ENCODE measurements at places on chromosomes 7 and 10.

DNA sequence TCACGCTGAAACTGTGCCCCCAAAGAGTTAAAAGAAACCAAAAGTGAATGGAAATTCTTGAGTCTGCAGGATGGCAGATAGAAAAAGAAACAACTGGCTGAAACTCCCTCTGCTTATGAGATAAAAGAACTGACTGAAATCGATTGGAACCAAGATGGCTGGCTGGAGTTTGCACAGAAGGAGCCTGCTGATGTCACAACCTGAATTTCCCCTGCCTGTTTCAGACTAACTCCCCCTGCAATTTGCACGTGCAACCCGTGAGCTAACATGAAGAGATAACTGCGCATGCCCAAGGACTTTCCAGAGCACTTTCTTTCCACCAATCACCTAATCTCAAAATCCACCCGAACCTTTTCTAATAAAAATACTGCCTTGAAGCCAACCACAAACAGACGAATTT lies 435.5 kb downstream of the CALN1 start:
- no peak for DNase-seq

DNA sequence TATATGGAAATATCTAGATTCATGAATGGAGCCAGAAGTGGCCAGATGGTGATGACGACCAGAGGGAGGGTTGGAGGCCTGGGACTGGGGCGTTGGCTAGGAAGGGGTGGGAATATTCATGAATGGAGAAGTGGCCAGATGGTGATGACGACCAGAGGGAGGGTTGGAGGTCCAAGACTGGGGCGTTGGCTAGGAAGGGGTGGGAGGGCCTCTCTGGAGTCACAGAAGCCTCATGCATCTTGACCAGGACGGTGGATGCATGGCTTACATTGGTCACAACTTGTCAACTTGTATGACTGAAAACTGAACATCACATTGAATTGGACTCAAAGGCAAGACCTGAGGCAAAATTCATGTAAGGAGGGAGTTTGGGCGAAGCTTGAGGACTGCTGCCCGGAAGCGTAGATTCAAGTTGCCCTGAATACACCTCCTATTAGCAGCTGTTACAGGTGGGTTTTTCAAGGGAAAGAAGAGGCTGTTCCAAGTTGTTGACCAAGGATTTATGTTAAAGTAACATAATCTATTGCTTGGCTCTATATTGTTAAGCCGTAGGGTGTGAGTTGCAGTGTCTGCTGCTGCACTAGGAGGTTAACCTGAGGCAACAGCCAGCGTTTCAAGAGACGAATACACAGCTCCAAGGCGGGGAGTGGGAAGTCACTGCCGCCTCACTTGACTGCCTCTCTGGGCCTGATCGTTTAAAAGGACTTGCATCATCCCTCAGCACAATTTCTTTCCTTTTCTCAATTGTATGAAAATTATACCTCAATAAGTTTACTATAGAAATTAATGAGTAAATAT lies 55.1 kb upstream of the FAM20C start:
- no peak for DNase-seq

GRCh38 chr7:111758332-111758731 lies 196.0 kb upstream of the IMMP2L start:
- no peak for DNase-seq

- peak; percentile 58 for DNase-seq
These were observed 435.8 kb upstream of the MGMT start for GRCh38 chr10:129030996-129031843.

- no peak for DNase-seq
These were observed 155.2 kb upstream of the GNAI1 start for GRCh38 chr7:79979437-79979836.

DNA sequence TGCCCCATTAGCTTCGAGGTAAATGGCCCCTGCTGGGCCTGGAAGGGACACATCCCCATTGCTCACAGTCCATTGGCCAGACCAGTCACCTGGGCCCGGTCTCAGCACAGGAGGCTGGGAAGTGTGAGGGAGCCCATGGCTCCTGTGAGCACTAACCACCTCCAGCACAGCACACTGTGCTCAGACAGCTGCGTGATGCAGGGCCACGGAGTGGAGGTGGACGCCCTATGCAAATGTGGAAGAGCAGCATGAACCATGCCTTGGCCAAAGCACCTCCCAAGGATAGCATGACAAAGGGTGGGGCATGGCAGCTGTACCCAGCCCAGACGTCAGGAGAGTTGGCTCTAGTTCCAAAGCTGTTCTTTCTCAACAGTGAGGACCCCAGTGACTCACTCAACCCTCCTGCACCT lies 120.1 kb upstream of the ZMIZ1 start:
- DNase-seq, result no peak

GRCh38 chr10:52615756-52616394 lies 156.7 kb downstream of the MBL2 start:
- no peak for DNase-seq

- no peak for DNase-seq
These were observed 43.9 kb downstream of the GRK5 start for GRCh38 chr10:119251315-119251708.

DNA sequence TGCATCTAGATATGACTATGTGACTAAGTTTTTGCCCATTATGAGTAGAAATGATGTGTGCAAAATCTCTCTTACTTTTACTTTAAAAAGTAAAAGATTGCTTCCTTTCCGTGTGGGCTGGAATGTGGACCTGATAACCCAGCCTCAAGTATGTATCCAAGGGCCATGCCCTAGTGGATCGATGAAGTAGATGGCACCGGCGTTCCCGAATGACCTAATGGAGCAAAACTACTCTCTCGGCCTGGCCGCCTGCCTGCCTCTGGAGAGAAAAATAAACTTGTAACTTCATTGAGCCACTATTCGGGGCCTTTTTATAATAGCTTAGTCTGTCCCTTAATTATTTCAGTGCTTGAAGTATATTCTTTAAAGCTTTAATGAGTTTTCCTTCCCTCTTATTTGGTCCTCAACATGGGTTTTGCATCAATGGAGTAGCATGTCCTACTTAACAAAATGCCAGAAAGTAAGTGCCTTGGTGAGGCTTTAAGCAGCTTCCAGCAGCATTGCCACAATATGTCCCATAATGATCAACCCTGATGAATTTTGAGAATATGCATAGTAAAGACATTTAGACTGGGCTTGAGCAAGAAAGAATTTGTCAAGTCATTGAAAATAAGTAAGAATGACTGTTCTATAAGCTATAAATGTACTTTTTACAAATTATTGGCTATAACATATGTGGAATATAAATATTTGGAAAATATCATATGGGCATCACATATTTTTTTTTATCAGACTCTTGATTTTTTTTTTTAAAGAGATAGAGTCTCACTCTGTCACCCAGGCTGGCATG lies 61.4 kb downstream of the PLXDC2 start:
- DNase-seq, result no peak

DNA sequence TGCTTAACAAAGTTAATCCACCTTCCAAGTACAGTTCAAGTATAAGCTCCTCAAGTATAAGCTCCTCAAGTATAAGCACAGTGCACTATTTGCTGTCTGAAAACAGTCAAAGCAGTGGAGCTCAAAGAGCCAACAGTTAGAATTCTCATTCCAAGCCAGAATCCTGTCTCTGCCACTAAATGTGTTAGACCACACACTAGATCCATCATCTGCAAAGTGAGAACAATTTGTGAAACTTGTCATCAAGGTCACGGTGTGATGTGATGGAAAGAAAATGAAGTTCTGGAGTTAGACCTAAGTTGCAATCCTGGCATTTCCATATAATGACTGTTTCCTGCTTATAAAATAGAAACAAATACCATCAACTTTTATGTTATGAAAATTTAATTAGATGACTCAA lies 602.5 kb downstream of the TNS3 start:
- DNase-seq, result no peak

DNA sequence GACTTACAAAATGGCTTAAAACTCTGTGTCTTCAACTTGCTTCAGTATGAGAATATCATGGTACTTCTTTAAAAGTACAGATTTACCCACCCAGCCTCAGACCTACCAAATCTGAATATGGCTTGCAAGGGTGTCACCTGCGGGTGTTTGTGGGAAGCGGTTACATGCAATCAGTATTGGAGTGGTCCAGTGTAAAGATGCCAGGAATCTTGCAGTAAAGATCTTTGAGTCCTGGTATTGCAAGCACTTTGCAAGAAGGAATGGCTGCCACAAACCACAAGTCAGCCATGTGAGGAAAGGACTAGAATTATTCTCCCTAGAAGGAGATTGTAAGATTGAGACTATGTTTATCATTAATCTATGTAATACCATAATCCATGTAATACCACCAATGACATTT lies 115.1 kb downstream of the PON1 start:
- DNase-seq, result no peak

GRCh38 chr10:125273023-125273422 lies 112.7 kb upstream of the CTBP2 start:
- no peak for DNase-seq

DNA sequence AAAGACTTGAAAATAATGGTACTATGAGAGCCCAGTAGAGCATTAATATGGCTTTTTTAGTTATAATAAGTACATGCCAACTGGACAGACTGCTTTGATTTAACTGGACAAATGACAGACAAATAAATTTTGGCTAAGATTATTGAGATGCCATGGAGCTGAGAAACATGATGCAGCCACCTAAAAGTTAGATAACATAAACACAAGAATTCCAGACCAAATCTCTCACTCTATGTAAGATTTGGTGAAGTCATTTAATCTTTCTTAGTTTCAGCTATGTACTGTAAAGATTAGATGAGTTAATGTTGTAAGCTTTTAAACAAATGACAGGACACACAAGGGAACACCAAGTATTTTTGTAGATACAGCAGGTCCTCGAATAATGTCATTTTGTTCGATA lies 118.2 kb downstream of the CACNA2D1 start:
- DNase-seq, result no peak

DNA sequence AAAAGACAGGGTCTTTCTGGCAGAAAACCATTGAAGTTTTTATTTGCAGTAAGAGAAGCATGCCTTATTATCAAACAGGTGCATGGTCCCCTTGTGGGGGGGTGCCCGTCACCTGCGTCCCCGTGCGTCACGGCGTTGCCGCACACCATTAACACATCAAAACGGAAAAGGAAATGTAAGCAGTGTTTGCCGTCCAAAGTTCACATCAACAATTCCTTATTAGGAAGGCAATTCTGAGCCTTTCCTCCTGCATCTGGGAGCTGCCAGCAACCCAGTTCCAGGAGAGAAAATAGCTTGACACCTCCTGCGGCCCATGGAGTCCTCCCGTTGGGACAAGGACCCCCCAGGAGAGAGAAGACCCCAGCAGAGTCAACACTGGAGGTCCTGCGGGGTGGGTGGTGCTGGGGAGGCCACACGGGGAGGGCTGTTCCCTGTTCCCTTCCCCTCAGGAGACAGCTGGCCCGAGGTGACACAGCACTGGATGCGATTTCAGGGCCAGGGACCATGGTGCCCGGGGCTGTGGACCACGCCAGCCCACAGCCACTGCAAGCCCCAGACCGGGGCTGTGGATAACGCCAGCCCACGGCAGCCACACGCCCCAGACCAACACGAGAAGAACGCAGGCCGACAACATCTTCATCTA lies 39.5 kb downstream of the DIP2C start:
- DNase-seq, result peak; percentile 81

GRCh38 chr7:11478882-11479281 lies 353.1 kb downstream of the THSD7A start:
- DNase-seq, result no peak

DNA sequence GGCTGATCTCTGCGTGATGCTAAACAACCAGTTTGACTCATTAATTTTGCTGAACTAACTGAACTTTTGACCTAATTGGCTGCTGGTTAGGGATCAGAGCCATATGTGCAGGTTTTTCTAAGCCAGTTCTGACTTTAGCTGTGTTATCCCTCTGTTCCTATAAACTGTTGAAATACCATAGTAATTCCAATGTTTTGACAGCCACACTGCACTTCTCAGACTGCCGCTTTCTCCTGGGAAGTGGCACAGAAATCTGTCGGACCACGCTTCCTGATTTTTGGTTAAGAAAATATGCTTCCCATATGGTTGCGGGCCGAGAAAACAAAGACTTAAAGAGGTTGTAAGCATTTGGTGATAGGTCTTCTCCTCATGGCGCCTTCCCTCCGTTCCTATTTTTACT lies 42.3 kb downstream of the TBXAS1 start:
- DNase-seq, result no peak

- DNase-seq, result no peak
These were observed 15.9 kb upstream of the CD36 start for GRCh38 chr7:80622541-80622940.

- DNase-seq, result no peak
These were observed 3.9 kb downstream of the FOXL3 start for GRCh38 chr7:293681-294439.

GRCh38 chr10:7343040-7343439 lies 67.8 kb downstream of the SFMBT2 start:
- no peak for DNase-seq

DNA sequence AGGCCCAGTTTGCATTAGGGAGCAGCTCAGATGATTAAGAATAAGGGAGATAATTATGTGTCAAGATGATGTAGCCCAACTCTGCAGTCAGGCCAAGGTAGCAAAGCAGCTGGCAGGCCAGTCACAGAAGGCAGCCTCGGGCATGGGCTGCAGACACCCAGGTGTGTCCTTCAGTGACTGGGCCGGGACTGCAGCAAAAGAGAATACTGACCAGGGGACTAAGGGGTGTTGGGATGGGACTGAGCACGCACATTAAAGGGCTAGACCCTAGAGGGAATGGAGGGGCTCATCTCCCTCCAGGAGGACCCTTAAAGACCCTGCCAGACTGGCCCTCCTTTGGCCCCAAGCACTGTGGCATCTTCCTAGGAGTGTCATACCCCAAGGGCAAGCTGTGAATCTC lies 38.7 kb downstream of the PAX2 start:
- no peak for DNase-seq

GRCh38 chr10:86586516-86586915 lies 64.9 kb upstream of the WAPL start:
- no peak for DNase-seq

DNA sequence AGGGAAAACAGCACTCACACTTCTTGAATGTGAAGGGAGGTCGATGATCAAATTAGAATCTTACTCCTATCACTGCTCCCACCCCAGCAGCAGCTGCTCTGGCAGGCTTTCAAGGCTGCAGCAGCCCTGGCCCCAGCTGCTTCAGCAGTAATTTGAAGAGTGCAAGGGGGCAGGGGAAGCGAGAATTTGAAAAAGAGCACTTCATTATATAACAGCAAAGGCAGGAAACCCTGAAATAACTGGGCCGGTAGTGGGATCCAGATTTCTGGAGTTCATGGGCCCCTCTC lies 44.9 kb downstream of the MYPN start:
- no peak for DNase-seq

- DNase-seq, result peak; percentile 92
These were observed at the start of gene ANLN for GRCh38 chr7:36389371-36390198. Gene ANLN (plus strand): TSS chr7:36389862. CDS start chr7:36390027, 165 bp downstream.

- DNase-seq, result peak; percentile 45
These were observed 541 bp upstream of the PFKFB3 start for GRCh38 chr10:6202098-6202683.
